NCI-H1694 (cell line): ENCODE measurements at places on chromosomes 6 and 20.
A peak's percentile ranks its signal among the peaks of the same experiment; 100 is the strongest.

DNA sequence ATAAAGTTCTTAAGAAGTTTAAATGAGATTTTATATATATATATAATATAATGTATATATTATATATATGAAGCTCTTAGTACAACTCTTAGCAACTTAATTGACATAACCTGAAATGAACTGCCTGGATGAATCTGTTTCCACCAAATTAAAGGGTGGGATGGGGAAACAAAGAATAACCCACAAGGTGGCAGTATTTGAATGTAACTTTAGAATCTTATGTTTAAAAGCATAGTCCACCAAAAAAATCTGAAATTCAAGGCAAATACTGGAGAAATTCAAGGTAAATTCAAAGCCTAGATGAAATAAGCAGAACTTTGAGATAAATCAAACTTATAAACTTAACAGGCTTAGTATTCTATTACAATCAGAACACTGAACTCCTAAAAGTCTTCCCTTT is 4.4 kb upstream of the IBTK start:
- peak; percentile 45 for DNase-seq

DNA sequence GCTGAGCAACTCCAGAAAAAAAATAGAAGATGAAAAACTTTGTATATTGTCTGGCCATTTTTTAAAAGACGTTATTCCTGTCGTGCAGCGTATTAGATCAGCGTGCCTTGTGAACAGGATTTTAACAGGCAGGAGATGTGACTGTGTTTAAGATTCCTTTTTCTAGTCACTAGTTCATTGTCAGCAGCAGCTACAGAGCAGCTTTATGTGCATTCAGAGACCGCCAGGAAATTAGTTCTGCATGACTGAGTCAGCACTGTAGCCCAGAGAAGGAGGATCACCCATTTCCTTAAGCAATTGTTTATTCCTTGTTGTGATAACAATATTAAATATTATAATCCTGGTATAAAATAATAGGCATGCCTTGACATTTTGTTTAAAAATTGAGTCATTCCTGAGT is 75.4 kb upstream of the ADGRB3 start:
- DNase-seq = peak; percentile 54

GRCh38 chr6:20837189-20837588 is 302.9 kb downstream of the CDKAL1 start:
- no peak for DNase-seq

DNA sequence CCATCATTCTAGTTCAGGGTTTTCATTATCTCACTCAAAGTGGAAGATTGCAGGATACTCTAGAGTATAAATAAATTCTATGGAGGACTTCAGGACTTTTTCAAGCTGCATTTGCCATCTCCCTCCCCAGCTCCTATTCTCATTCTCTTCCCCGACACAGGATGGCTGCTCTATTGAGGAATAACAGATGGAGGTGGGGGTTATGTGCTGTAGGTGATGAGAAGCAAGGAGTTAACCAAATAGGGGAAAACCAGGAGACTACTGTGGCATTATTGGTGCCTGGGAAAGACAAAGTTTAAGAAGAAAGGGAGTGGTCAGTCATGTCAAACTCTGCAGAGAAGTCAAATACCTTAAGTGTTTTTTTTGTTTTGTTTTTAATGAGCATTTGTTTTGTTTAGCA is 109.3 kb downstream of the GRIK2 start:
- no peak for DNase-seq

- DNase-seq = no peak
These were observed 459.7 kb downstream of the MMUT start for GRCh38 chr6:49003348-49003747.

GRCh38 chr6:168615837-168616236 is 174.9 kb downstream of the SMOC2 start:
- no peak for DNase-seq

GRCh38 chr6:131885237-131885636 is 65.9 kb downstream of the CCN2 start:
- no peak for DNase-seq

DNA sequence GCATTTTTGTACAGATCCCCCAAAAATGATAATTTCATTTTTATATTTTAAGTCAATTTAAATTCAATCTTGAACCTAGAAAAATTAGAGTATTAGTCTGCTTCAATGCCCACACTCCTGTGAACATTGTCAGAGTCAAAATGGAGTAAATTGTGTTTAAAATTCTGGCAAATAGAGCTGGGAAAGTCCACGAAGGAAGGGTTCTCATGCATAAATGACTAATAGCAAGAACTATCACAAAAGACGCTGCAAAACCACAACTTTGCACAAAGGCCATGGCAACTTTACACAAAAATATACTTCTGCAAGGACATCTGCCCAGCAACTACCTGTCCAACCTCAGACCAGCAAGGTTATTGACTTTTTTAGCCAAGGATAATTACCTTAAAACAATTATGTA is 203.2 kb upstream of the SMLR1 start:
- DNase-seq = no peak

DNA sequence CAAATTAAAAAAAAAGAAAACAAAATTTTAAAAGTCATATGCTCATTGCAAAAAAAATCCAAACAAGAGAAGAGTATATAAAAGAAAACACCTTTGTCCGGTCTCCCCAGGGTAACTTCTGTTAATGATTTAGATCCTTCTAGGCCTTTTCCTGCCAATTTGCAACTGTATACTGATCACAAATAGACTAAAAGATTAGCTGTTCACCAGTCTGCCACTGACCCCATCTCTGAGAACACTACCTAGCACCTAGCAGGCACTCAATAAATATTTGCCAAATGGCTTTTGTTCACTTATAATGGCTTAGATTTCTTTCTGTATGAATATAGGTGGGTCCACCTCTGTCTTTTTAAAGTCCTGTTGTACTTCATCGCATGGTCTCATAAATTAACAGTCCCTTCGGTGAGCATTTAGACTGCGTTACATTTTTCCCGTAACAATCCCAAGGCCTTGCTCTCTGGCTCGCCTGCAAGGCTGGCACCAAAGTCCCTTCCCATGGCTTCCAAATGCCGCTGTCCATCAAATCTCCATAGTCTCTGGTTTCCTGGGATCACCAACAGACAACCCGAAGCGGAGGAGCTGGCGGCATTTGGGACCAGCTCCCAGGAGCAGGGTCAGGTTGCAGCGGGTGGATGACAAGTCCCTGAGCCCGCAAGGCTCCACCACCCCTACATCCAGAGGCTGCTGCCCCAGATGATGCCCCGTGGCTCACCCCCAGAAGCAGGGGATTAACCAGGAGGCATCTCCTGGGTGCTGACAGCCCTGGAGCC is 11.8 kb downstream of the JPH2 start:
- DNase-seq = no peak

DNA sequence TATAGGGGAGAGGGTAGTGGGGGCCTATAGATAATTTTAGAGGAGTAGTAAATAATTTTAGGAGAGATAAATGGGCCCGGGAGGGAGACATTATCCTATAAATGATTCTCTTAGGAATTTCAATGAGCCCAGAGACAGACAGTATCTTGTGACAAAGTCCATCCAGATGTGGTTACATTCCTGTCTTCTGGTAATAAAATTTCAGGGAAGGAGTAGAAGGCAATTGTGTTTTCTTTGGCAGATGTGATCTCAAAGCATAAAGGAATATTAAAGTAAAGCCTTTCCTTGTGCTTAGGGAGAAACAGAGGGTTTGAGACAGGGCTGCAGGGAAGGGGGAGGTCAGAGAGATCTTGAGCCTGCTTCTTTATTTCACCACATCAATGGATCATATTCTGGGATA is 979.8 kb upstream of the GJE1 start:
- no peak for DNase-seq

GRCh38 chr20:63704749-63705117 is 3.0 kb downstream of the ARFRP1 start:
- no peak for DNase-seq

DNA sequence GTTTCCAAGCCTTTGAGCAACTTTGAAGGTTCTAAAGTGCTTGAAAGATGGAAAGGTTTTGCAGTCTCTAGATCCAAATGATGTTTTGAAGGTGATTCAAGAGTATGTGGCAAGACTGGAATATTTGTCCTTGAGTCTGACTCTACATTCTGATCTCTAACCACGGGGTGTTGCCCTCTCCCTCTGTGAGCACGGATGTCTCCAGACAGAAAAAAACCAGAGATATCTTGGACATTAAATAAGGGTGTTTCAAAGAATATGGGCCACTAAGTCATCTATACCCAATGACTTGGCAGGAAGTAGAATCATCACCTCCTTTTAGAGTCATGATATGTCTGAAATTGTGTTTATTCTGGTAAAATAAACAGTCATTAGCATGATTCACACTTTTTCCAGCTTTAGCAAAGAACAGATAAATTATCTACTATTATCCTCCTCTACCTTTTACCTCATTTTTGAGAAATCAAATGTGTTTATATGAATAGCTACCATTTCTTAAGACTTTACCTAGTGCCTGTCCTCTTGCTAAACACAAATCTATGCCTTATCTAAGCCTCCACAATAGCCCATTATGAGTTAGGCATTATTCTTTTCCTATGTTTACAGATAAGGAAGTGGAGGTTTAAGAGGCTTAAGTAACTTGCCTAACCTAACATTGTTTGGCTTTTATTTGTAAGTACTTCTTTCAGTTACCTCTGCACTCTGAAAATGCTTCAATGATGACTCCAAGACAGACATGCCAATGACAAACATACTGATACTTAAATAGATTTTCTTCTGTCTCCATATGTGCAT is 384.4 kb downstream of the BMP2 start:
- DNase-seq = no peak

DNA sequence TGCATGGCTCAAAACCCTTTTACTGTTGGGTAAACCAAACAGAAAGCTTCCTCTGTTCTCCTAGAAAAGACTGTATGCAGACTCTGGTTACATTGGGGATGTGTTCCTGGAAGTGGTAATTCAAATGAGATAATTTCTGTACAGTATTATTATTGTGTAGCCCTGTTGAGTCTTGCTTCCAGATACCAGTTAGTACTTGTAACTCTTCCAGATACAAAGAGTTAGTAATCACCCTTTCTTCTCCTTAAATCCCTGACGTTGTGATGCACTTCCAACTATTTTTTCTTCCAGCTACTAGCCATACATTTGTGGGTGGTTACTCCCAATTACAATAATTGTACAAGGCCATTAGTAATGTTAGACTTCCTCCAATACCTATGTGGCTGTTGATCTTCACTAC is 42.3 kb upstream of the GRIK2 start:
- no peak for DNase-seq

- DNase-seq = no peak
These were observed 110.5 kb downstream of the MANEA start for GRCh38 chr6:95687839-95688238.

DNA sequence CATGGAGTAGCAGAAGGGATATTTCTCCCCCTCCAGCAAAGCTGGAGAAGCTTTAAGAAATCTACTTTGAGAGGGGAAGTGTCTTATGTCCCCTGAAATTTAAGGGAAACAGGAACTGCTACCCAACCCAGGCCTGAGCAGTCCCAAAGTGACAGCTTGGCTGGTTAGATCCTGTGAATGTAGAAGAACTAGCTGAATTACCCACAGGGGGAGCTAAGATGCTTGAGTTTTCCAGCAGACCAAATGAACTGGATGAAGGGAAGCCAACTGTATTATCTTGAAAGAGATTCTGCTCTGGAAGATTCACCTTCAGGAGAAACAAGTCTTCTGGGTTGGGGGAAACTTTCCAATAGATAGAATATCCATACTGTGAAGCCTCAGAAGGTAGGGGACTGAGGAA is 303.3 kb upstream of the MMS22L start:
- DNase-seq = no peak

DNA sequence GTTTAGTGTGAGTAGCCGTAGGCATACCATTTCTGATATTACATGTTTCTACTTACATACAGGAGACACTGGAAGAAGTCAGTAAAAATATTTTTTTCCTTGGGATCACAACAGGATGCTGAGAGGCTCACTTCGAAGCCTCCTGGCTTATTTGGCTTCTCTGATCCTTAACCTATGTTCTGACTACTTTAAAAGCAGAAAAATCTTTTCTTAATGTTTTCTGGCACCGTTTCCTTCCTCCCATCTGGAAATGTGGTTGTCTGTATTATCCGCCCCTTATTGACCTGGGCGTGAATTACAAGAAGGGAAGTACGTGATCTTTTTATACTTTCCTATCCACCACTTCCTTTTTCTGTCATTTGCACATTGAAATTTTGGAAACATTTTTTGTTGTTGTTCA is 379.6 kb downstream of the COL12A1 start:
- DNase-seq = no peak

DNA sequence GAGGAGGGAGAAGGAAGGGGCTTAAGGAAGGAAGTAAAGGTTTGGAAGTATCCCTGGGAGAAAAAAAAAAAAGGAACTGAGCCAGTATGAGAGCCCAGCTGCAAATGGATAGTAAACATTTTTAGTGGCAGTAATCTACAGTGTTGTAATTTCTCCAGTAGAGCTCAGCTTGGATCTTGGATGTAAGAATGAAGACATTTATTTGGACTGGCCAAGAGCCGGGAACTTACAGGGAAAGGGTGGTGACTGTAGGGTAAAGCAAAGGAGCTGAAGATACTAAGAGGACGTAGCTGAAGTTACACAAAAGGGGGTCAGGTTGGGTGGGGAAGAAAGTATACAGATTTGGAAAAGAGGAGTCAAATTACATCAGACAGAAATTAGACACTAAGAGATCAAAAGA is 13.5 kb downstream of the EEF1E1 start:
- DNase-seq = no peak

GRCh38 chr6:35534407-35535170 is 21.9 kb upstream of the TULP1 start:
- peak; percentile 15 for DNase-seq

- DNase-seq = no peak
These were observed 6.4 kb downstream of the FBXO30 start for GRCh38 chr6:145808239-145808638.

DNA sequence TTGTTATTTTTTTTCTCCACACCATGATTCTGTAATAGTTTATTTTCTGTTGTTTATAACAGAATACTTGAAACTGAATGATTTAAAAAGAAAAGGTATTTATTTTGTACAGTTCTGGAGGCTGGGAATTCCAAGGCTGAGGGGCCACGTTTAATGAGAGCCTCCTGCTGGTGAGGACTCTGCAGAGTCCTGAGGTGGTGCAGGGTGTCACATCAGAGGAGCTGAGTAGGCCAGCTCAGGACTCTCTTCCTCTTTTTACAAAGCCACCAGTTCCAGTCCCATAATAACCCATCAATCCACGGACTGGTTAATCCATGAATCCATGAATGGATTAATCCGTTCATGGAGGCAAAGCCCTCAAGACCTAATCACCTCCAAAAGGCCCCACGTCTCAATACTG is 71.6 kb downstream of the TFAP2A start:
- no peak for DNase-seq

- peak; percentile 29 for DNase-seq
These were observed 809 bp upstream of the NOL7 start for GRCh38 chr6:13614126-13614925.

DNA sequence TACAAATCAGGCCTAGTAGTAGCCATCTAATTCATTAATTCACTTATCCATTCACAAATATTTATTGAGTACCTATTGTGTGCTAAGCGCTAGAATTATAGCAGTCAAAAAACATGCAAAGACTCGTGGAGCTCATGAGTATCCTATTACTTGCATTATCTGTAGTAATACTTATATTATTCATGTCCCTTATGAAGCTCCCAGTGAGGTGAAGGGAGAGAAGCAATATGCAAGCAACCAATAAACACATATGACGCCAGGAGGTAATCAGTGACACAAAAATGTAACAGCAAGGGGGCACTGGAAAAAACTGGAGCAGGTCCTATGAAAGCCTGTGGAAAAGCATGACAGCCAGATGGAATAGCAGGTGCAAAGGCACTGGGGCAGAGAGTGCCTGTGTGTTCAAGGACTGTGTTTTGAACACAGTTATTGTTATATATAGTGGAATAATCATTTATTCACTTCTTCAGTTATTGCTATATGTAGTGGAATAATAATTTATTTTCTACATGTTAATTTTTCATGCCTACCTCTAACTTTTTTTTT is 109.5 kb downstream of the KIF13A start:
- no peak for DNase-seq

GRCh38 chr6:90508753-90509152 is 78.1 kb downstream of the MAP3K7 start:
- no peak for DNase-seq
